ENCODE measurements at places on chromosomes 3 and 15.

- DNase-seq = no peak
Measured at GRCh38 chr15:56817321-56818080, 84.2 kb upstream of the ZNF280D start.

DNA sequence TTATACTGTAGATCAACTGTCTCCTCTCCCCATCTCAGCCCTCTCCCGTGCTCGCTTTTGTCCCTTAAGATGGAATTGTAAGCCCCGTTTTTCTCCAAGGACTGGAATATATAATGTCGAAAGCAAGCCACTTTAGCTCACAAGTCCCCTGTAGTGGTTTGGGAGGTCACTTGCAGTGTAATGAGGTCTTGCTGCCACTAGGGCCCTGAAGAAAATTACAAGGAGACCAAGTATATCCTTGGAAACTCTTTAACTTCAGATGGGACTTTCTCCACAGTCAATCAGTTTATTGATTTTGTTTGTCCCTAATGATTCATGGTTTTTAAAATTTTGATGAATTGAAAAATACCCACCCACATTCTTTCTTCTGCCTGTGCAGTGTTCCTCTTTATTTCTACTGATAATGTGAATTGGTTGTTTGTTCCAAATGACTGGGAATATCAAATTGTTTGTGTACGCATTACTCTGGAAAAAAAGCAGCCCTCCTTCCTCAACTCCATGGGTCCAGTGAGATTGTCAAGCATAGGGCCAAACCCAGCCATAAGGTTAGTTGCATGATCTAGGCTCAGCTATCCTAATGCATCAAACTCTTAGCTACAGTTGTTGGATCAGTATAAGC lies 294.8 kb downstream of the MCTP2 start:
- peak; percentile 3 for DNase-seq

GRCh38 chr3:18246336-18247060 lies 178.6 kb downstream of the SATB1 start:
- DNase-seq = no peak

GRCh38 chr3:7315037-7315436 lies 454.1 kb downstream of the GRM7 start:
- DNase-seq = no peak

DNA sequence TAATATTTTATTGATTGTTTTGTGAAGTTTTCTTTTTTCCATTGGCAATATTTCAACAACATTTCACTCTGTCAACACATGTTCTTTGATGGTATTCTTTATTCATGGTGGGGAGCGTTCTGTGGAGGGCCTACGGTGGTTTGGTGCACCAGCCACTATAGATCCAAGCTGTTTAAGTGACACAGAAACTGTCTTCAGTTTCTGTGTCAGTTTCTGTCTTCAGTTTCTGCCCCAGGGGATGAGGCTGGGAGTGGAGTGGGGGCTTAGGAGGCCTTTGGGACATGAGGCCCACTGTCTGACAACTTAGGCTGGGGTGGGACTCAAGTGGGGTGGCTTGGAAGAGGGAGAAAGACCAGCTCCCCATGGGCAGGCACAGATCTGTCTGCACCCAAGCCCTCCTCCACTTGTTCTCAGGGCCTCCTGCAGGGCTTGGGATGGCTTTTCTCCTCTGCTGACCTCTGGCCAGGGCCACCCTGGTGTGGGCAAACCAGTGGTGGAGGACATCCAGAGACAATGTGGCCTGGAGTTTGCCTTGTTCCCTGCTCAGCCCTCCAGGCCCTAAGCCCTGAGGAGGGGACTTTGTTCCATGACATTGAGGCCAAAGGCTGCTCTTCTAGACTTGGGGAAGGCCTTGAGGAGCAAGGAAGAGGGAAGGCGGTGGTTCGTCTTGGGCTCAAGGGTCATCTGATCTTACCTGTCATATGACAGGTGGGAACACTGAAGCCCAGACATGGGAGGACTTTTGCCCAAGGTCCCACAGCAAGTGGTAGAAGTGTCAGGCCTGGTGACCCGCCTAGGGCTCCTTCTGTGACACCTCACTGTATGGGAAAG lies 60.3 kb upstream of the SMAD6 start:
- no peak for DNase-seq

GRCh38 chr3:51703761-51704510 lies 2.9 kb upstream of the GRM2 start:
- DNase-seq = no peak

DNA sequence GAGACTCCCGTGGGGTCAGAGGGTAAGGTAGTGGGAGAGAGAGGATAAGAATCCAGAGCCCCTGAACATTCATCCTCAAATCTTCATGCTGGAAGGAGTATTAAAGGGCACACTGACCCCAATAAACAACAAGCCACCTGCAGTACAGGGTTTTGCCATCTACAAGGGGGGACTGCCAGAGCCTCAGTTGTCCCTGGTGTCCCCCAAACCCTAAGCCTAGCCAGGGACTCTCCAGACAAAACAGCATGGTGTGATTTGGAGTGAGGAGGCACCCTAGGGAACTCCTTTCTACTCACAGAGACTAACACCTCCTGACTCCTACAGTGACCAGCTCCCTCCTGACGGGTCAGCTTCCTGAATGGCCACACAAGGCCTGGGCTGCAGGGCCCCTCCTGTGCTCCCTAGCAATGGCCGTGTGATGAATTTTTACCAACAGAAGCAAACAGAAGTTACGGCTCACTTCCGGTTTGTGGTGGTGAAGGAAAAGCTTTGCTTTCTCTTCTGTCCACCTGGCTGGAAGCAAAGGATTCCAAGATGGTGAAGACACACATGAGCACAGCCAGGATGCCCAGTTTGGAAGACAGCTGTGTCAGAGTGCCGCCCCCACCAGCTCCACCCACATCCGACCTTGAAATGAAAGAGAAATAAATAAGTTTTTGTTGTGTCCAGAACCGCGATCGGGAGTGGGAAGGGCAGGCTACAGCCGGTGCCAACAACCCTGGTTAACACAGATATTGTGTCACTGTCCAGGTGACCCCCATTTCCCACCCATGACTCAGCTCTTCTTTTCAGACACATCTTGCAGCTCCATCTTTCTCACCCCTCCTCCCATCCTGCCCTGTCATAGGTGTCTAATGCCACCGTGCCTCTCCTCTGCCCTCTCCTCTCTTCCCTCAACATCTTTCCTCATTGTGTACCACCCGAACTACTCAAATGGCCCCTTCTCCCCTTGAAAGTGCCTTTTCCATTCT lies 69.6 kb upstream of the ATP13A3 start:
- DNase-seq = no peak

DNA sequence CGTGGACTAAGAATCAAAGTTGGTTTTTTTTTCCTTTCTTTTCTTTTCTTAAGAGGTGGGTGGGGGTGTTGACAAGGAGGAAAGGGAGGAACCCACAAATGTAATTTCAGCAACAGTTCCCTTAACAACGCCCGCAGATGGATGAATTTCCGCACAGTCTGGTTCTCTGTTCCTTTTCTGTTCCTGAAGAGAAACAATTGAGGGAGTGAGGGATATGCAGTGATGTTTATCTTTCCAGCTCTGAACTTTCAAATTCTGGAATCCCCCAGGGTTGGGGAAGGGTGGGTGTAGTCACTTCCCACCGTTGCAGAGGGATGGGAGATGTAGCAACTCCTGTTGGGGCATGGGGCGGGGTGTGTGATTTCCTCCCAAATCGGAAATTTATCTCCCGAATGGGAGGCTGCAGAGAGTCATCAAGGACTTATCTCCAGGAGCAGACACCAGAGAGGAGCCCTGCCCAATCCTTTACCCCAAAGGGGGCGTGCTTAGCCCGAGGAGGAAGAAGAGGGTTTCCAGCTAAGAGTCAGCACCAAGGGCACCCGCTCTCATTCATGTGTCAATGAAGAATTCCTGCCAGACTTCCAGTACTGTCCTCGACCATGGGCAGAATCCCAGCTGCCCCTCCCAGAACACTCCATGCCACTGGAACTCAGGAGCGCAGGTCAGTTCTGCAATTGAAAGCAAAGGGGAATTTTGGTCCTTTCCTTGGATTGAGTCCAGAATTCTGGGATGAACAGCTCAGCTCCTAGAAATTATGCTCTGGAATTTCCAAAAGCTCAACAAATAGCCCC lies 35.0 kb upstream of the CFAP161 start:
- DNase-seq = no peak

All from germinal center (tissue), 1 donor.